ENCODE measurements at places on chromosomes 16 and 17. TPM values are rescaled to one million over a fixed set of nuclear protein-coding genes. Genes with fewer than 3 reads are reported as not detected.

Gene PRKCA
- total RNA-seq = 20.8 TPM

Gene SEZ6L2
- total RNA-seq = 17.9 TPM

Gene RTN4RL1
- 0.29 TPM for total RNA-seq

Gene CRISPLD2
- 65.7 TPM for total RNA-seq

Gene PCTP
- total RNA-seq = 20.5 TPM

Gene TMEM98
- total RNA-seq = 206 TPM

Gene TERB1
- total RNA-seq = not detected

Gene CEP295NL
- total RNA-seq = not detected

Gene CCL1
- not detected for total RNA-seq

Gene TPSB2
- total RNA-seq = not detected

Gene COX6A2
- not detected for total RNA-seq

Gene FCSK
- 10.1 TPM for total RNA-seq

Gene TP53TG3C
- not detected for total RNA-seq

Gene C1QL1
- 9.0 TPM for total RNA-seq
